ENCODE measurements at places on chromosomes 6 and 20.

DNA sequence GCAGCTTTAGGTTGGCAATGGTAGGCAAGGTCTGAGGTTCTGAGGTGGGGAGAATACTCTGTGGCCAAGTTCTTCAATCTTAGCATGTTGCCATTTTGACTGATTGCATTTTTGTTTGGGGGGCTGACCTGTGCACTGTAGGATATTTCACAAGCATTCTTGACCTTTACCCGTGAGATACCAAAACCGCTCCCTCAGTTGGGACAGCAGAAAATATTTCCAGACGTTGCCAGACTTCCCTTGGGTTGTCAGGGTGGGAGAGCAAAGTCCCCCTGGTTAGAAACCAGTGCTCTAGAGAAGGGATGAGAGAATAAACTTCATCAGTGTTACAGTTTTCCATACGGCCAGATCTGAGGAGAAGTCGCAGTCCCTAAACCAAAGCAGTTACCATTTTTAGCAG lies 279.6 kb downstream of the TFAP2B start:
- DNase-seq, result no peak

DNA sequence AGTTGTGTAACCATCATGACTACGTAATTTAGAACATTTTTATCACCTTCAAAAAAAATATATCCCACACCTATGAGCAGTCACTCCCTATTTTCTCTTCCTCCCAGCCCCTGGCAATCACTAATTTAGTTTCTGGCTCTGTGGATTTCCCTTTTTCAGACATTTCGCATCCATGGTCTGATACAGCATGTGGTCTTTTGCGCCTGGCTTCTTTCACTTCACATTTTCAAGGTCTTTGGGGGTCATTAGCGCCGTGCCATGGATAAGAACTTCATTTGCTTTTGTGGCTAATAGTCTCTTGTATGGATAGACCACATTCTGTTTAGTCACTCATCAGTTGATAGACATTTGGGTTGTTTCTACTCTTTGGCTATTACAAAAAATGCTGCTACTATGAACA lies 44.9 kb upstream of the DUSP22 start:
- no peak for DNase-seq

DNA sequence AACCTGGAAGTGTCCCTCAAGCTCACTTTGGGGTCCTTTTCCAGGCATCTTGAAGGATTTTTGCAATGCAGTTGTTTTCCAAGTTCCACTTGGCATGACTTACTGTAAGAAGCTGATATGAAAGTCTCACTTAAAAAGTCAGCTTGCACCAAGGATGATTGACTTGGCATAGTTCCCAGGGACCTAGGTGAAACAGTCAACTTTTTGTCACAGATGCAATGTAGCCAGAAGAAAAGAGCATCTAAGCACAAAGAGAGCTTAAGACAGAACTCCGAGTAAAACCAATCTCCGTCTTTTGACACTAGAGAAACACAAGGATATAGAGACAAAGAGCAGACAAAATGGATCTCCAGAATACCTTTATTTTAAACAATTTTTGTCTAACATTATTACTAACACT lies 2.6 kb upstream of the ZSCAN12 start:
- DNase-seq, result no peak

DNA sequence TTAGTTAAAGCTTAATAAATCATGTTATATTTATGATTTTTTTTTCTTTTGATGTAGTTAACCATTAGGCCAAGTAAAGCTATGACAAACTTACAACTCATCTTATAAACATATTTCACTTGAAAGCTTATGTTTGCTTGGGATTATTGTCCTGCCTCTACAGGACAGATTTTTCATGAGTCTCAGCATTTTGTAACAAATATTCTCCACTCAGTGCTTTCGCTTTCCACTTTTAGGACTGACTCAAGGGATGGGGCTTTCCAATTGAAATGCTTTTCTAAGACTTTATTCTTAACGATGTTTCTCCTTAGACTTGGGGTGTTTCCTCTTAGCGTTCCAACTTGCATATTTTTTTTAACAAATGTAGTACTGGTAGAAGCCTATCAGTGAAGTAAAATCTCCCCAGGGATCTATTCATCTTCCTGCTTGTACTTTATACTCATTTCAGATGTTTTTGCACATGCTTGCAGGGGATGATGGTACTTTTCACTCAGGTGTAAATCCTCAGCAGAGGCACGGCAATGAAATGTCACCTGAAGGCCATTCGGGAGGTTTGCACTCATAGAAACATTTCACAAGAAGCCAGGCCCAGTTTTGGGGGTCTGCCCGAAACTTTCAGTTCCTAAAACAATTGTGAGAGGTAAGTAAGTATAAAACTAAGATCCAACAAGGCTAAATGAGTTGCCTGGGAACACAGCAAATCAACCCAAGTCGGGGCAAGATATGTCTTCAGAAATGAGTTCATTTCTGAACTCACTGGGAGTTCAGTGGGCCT lies 298.1 kb upstream of the FOXQ1 start:
- DNase-seq, result no peak

GRCh38 chr6:116419069-116419786 lies 41.9 kb upstream of the CALHM6 start:
- no peak for DNase-seq

DNA sequence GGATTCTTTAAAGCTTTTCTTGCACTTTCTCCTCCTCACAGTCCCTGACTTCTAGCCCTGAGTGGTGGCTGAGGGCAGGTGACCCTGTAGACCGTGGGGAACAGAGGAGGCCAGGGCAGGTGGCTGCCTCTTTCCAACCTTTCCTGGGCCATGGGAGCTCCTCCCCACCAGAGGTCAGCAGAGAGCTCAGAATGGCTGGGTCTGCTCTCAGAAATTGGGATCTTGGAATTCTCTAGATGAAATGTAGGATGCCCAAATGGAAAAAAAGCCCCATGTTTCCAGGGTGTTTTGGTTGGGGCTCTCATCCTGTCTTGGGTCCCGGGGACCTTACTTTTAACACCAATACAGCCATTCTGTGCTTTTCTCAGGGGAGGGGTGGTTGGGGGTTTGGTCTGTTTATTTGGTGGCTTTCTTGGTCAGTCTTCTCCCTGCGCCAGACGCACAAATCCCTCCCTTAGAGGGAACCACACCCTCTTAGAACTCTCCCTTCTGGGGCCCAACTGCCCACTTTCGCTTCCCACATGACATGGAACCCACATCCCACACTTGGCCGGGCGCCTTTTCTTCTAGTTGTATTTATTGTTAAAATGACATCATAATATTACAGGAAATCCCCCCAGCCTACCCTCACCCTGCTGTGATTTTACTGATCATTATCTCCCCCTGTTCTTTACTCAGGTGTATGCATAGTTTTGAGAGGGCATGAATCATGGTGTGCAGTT lies 17.9 kb downstream of the GNAS start:
- peak; percentile 52 for DNase-seq

DNA sequence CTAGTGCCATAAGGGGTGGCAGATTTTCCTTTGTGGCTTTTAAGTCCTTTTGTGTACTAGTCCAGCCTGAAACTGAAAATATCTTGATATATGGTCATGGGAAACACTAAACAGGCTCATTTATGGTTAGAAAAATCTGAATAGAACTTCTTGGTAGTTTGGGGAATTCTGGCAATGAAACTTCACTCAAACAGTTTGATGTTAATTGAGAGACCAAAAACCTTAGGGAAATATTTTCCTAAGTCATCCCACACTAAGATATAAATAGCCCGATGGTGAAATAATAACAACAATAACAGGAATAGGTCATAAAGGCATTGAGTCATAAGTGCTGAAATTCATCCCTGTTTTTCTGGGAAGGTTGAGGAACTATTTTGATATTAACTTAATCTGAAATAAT lies 146.2 kb upstream of the SMLR1 start:
- no peak for DNase-seq

DNA sequence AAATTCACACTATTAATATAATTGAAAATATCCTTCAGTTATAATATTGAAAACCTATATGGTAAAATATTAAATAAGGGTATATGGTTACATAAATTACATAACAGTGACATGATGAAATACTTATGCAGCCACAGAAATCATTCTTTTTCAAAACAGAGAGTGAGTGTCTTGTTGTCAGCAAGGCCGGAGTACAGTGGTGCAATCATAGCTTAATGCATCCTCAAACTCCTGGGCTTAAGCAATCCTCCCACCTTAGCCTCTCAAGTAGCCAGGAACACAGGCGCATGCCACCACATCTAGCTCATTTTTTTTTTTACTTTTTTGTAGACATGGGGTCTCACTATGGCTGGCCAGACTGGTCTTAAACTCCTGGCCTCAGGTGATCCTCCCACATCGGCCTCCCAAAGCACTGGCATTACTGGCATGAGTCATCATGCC lies 40.4 kb downstream of the FAM8A1 start:
- no peak for DNase-seq

DNA sequence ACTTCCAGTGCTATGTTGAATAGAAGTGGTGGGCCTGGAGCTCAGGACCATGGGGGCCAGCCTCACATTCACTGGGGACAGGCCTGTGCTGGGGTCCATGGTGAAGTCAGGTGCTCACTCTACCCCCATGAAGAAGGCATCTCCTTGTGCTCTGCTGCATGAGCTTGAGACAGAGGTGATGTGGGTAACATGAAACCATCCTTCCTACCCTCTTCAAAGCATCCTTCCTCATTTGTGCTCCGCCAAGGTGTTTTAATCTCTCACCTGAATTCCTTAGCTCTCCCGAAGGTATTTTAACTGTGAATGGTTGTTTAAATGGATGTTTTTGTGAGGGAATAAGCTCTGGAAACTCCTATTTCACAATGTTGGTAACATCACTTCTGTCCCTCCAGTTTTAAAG lies 209.6 kb upstream of the PCSK2 start:
- DNase-seq, result no peak

DNA sequence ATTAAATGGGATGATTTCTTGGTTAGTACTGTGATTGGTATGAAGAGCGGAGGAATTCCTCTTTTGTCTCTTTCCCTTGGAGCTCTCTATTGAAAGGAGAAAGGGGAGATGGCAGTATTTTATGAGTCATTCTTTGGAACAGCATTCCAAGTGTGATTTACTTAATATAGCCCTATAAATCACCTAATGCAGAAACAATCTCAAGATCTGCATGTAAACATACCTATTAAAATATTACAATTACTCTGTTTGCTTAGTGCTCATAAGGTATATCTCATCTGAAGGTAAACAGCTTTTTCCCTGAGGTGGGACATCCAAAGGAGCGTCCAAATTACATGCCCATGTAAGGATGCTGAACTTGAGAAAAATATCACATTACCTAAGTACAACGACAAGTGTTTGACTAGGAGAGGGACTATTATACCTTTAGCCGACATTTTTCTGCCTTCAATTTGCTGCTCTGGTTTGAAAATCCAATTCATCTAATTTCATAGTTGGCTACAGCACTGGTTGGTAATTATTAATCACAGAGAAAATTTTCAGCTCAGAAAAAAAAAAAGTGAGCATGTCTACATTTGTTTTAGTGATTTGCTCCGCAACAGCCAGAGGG lies 229.0 kb downstream of the FOXC1 start:
- DNase-seq, result no peak

- no peak for DNase-seq
Measured at GRCh38 chr20:53658973-53659372, 65.3 kb upstream of the ZNF217 start.

DNA sequence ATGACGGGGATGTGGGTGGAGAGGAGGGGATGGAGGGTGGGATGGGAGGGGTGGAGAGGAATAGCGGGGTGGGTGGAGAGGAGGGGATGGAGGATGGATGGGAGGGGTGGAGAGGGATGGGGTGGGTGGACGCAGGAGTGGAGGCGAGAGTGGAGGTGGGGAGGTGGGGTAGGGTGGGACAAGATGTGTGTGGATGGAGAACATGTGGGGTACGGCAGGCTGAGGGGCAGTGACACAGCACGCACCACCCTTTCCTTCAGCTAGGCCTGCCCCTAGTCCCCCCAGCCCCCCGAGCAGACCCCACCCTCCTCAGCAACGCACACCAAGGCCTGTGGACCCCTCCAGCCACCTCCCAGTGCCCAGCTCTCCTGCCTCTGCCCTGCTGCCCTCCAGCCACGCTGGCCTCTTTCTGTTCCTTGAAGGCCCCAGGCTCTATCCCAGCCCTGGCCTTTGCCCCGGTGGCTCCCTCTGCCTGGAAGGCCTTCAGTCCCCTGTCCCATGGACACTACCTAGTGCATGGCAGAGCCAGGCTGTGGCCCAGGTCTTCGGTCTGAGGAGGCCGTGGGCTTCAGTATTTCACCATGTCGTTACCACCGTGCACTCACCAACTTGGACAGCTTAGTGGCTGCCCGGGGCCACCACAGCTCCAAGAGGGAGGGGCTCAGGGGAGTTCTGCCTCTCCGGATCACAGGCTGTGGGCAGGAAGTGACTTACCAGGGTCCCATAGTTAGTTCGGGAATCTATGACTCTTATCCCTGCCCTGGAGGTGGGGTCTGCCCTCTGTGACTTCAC lies 78.4 kb upstream of the PMEPA1 start:
- DNase-seq, result no peak

- DNase-seq, result no peak
Measured at GRCh38 chr6:38482466-38482865, 157.3 kb downstream of the BTBD9 start.

GRCh38 chr6:82111818-82112217 lies 135.7 kb downstream of the IBTK start:
- DNase-seq, result no peak

Data from cerebellar nuclear complex (tissue), 1 donor.